Right lobe of liver (tissue), 6 donors: ENCODE measurements at places on chromosomes 11 and 22. TPM values are rescaled to one million over a fixed set of nuclear protein-coding genes. Genes with fewer than 3 reads are reported as not detected.

GRCh38 chr11:23192256-23192655 is 332.0 kb upstream of the CCDC179 start:
- H3K27me3 ChIP-seq: no peaks in the 10 kb centered on the region
- no peak overlapping the region for H3K27ac ChIP-seq
- no peak for DNase-seq
- H3K4me1 ChIP-seq: no peaks in the 10 kb centered on the region
- no peaks in the 10 kb centered on the region for H3K36me3 ChIP-seq

DPP3 gene
- total RNA-seq: 21.0 TPM

PNPLA5 gene
- not detected for total RNA-seq

- H3K27ac ChIP-seq: no peak overlapping the region
- H3K4me1 ChIP-seq: no peaks in the 10 kb centered on the region
- H3K4me3 ChIP-seq: no peak overlapping the region
- DNase-seq: no peak
These were observed 60.9 kb upstream of the GAB2 start for GRCh38 chr11:78478536-78478935.

DNA sequence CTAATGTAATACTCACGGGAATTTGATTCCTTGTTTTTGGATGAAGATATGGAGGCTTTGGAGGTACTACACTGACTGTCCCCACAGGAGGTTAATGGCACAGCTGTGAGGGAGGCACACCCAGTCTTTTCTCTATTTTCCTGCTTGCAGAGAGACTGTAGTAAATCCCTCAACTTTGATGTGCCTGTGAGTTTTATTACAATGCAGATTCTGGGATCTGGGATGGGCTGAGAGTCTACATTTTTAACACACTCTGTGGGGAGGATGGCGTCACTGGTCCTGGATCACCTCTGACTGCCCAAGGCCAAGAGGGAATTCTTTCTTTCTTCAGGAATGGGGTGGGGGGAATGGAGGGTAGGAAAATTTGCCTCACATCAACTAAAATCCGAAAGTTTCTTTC is 80.2 kb upstream of the NTM start:
- no peak for DNase-seq
- H3K36me3 ChIP-seq: no peaks in the 10 kb centered on the region
- no peak overlapping the region for H3K4me3 ChIP-seq
- no peaks in the 10 kb centered on the region for H3K4me1 ChIP-seq
- no peak overlapping the region for H3K27ac ChIP-seq
